ENCODE measurements at places on chromosomes 1 and 21.
A peak's percentile ranks its signal among the peaks of the same experiment; 100 is the strongest.

DNA sequence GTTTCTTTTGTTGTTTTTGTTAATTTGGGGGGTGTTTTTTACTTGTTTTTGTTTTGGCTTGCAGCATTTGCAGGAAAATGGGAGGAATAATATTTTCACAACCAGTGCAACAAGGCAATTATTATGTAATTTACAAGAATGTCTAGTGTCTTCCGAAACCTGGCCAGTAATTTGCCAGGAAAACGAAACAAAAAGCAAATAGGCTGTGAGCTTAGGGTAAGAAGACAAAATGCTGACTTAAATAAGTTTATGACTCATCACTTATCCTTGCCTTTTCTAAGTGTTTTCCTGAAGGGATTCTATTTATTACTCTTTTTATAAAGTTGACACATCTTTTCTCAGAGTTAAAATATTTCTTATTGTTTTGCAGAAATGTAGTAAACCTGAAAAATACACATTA is 49.8 kb downstream of the KCNT2 start:
- DNase-seq, result no peak

DNA sequence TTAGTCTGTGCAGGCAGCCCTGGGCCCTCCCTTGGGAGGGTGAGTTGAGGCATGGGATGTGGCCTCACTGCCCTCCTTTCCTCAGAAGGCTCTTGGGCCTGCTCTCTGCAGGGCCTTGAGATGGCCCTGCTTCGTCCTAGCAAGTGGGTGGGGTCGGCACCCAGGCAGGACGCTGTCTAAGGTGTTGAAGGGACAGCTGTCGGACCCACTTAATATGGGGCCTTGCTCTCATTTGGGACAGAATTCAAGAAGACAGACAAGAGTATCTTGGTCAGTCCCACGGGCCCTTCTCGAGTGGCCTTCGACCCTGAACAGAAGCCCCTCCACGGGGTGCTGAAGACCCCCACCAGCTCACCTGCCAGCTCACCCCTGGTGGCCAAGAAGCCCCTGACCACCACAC is 26.0 kb upstream of the PDXK start:
- no peak for DNase-seq

DNA sequence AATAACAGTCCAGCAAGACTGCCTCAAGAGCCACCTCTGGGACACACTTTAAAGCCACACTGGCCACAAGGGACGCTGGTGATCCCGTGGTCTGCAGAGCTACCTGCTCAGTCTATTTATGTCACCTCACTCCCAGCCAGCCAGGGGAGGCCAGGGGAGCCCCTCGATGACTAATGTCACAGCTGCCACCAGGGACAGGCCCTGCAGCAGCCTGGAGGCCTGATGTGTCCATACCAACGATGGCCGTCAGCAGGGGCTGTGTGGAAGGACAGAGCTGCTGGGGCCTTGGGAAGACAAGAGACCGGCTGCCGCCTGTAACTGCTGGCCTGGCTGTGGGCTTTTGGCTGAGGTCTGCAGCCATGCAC is 71.0 kb downstream of the SIK1 start:
- no peak for DNase-seq

DNA sequence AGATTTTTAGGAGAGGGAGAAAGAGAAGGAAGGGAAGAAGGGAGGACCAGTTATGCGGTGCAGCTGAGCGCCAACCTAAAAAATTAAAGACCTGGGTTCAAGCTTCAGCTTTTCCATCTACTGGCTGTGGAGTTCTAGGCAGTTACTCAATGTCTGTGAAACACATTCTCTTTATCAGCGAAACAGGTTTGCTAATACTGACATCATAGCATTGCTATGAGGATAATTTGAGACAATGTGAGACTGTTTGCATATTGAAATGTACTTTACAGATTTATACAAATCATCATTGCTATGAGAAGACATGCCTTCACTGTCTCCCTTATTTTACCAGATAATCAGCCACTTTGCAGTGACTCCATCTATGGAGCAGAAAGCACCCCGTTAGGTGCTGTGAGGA is 222.9 kb upstream of the SGIP1 start:
- no peak for DNase-seq

DNA sequence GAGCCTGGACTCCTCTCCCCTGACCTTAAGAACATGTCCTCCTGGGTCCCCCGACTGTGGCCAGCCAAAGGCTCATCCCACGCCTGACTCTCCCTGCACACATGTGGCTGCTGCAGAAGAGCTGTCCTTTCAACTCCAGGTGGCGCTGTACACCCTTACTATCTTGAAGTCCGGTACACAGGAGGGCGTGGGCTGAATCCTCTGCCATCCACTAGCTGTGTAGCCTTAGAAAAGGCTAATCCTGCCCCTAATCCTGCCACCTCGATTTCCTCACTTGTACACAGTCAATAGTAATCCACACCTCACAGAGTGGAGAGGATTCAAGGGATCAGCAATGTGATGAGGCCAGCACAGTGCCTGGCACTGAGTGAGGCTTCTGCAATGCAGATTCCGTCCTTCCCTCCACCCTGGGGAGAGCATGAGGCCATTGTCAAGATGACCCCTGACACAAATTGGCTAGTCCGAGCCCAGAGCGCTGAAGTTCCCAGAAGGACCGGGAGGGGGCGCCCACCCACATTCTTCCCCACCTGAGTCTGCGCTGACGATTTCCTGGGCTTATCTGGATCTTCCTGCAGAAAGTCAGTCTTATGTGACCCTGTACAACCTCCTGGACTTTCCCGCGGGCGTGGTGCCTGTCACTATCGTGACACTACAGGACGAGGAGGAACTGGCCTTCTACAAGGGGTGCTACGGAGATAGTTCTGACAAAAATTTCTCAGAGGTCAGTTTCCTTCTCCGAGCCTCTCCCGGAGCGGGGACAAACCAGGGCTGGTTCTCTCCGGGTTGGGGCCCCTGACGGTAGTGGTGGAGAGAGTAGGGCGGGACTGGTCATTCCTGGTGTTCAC is 47.1 kb upstream of the DMBX1 start:
- peak; percentile 100 for DNase-seq

- no peak for DNase-seq
Measured at GRCh38 chr1:234970401-234970730, 158.3 kb downstream of the TOMM20 start.

- no peak for DNase-seq
Measured at GRCh38 chr1:155984341-155984740, 6.0 kb upstream of the ARHGEF2 start.

- DNase-seq, result no peak
Measured at GRCh38 chr1:175514387-175514953, 228.9 kb downstream of the TNR start.

DNA sequence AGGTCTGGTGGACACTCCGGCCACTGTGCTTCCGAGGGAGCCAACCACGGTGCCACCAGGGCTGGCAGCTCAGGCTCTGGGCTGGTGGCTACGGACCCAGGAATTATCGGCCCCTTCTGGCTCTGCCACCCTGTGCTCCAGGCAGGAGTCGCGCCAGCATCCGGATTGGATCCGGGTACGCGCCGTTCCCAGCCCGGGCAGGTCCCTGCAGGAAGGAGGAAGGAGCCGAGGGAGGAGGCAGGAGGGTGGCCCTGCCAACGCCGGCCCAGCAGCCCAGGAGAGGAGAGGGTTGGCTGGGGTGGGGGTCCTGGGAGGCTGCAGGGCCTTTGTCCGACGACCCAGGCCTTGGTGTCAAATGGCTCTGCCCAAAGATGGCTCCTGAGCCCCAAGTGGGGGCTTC is 160.5 kb downstream of the CASZ1 start:
- DNase-seq, result no peak

- DNase-seq, result no peak
Measured at GRCh38 chr1:31199949-31200348, 39.7 kb downstream of the NKAIN1 start.

- DNase-seq, result no peak
Measured at GRCh38 chr1:192737306-192737705, 71.5 kb upstream of the RGS2 start.

DNA sequence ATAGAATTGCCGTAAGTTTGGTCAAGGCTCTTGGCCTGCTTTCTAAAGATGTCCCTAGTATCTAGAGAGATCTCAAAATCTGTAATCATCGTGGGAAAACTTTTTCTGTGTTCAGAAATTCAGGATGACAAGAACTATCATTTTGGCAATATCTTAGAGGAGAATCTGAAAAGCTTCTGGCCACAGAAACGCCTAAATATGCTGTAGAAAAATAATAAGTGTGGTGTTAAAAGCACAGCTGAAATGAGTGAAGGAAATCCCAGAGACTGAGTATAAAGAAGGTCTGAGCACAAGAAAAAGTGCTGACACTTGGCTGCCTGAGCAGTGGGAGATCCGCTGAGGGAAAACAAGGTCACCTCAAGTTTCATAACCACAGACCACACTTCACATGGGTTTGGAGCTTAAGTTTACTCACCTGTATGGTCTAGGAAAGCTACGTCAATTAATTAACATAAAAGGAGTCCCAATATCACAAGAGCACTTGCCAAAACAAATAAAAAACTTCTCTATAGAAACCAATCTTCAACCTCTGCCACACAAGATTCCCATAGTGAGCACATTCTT is 235.2 kb upstream of the IRF2BP2 start:
- no peak for DNase-seq

DNA sequence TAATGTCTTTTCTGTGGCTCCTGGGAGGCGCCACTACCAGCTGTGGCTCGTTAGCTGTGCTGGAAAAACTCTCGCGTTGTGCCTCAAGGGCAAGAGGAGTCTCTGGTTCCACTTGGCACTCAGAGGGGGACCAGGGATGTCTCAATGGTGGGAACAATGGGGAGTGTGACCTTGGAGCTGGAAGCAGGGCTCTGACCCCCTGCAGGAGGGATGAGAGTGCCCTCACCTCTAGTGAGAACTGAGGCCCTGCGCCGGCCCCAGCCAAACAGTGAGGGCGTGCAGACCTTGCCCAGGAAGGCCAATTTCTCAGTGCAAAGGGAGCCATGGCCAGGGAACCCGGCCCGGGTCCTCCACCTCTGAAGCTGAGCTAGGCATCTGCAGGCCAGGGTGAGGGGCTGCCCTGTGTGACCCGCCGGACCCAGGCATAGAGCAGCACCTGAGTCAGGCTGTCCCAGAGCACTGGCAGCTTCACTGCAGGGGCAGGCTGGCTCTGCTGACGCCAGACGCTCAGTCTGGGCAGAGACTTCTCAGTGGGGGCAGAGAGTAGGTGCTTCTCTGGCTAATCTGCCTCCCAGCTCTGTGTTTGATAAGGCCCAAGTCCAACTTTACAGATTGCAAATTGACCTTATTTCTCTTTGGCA is 1.8 kb downstream of the RD3 start:
- DNase-seq, result no peak

All from H1 (cell line).